ENCODE measurements at places on chromosomes 13 and 19. TPM values are rescaled to one million over a fixed set of nuclear protein-coding genes. Genes with fewer than 3 reads are reported as not detected.

DNA sequence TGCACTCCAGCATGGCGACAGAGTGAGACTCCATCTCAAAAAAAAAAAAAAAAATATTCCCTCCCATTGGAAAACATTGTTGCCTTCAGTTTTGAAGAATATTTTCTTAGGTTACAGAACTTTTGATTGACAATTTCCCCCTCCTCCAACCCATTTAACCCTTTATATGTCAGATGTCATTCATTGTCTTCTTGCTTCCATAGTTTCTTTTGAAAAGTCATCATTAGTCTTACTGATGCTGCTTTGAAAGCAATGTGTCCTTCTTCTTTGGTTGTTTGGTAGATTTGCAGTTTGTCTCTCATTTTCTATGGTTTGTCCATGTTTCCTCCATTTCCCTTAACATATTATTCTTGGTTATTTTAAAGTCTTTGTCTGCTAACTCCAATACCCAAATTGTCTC lies 25.4 kb downstream of the ZNF558 start:
- DNase-seq = no peak

DNA sequence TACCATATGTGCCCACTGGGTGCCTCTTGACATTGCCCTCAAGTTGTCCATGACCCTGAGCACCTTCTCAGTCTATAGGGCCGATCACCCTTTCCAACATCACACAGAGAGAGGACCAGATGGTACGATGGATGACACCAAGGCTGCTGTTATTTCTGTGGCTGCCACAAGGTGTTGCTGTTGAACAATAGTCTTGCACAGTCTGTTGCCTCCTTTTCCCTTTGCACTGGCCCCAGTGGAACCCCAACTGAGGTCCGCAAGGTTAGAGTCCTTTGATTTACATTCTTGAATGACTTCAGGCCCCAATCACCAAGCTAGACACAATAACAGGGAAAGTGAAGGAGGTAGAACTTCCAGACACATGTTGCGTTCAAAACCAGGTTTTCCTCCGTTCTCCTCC lies 52.0 kb downstream of the TINCR start:
- DNase-seq = no peak

GRCh38 chr19:28963486-28964250 lies 249.3 kb downstream of the UQCRFS1 start:
- DNase-seq = no peak

GRCh38 chr13:39385621-39386231 lies 217.3 kb downstream of the LHFPL6 start:
- DNase-seq = no peak

GRCh38 chr19:39428283-39429112 lies 7.3 kb downstream of the RPS16 start:
- no peak for DNase-seq

DNA sequence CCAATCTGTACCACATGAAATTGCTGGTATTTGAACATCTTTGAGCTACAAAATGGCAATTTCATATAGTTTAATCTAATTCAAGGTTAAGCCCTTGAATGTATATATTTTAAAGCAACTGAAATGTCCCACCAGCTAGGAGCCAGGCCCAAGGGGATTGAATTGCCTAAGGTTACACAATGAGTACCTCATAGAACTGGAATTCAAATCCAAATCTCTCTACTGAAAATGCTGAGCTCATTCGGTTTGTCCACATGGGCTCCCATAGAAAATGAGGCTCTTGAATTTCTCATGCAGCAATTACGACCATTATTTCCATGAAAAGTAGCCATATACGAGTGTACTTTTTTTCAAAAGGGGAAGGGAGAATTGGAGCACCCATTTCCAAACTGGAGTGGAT lies 31.5 kb upstream of the FNDC3A start:
- DNase-seq = no peak

DNA sequence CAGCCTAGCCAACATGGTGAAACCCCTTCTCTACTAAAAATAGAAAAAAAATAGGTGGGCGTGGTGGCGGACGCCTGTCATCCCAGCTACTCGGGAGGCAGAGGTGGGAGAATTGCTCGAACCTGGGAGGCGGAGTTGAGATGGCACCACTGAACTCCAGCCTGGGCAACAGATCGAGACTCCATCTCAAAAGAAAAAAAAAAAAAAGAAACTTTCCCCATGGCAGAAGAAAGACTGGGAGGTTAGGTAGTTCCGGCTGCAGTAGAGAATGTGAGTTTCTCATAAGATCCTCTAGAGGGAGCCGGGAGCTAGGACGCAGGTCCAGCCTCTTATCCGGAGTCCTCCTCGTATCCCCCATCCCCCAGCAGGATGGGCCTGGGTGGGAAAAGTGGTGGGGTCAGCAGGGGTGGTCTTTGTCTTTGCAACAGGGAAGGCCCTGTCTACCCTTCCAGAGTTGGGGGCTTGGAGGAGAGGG lies 13.2 kb upstream of the CREB3L3 start:
- no peak for DNase-seq

DNA sequence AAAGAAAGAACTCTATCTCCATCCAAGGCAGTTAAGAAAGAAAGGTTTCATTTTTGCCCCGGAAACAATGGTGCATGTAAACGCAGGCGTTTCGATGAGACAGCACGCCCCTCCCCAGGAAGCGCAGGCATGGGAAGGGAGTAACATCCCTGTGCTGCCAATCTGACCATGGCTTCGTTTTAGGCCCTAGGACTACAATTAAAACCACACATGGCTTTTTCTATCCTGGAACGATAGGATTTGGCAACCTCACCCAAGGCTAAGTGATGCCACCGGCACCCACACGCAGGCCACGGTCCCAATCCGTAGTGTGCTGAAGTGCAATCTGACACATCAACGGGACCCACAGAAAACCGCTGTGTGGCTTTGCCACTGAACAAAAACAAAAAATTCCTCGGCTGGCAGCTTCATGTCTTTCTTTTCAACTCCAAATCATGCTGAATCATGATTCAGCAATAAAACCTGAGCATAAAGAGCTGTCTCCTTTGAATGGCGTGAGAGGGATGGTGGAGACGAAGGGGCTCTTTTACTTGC lies 24.2 kb downstream of the RANBP3 start:
- DNase-seq = no peak

DNA sequence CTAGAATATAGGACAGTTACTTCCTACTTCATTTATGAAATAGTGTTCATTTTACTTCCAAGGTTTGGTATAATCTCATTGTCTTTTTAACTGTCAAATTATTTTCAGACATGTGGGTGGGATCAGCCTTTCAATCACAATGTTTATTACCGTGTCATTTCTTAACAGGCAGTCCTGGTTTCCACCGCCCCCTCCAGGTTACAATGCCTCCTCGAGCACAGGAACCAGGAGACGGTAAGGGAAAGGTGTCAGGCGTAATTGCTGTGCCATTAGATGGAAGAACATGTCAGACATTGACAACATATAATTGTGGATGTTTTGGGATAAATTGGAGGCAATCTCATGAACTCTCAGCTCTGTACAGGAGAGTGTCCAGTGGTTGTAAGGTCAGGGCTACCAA lies 36.5 kb downstream of the SCEL start:
- DNase-seq = no peak

GRCh38 chr13:57734306-57734705 lies 102.8 kb downstream of the PCDH17 start:
- no peak for DNase-seq

- DNase-seq = no peak
These were observed 31.2 kb downstream of the ZNF701 start for GRCh38 chr19:52601025-52601973.

LONP1 gene
- 123 TPM for total RNA-seq

CRB3 gene
- total RNA-seq = 0.34 TPM

CDK8 gene
- 18.1 TPM for total RNA-seq
